ENCODE measurements at places on chromosomes 1 and 21.

- DNase-seq: no peak
These were observed 185.8 kb downstream of the PCP4 start for GRCh38 chr21:40053007-40053406.

DNA sequence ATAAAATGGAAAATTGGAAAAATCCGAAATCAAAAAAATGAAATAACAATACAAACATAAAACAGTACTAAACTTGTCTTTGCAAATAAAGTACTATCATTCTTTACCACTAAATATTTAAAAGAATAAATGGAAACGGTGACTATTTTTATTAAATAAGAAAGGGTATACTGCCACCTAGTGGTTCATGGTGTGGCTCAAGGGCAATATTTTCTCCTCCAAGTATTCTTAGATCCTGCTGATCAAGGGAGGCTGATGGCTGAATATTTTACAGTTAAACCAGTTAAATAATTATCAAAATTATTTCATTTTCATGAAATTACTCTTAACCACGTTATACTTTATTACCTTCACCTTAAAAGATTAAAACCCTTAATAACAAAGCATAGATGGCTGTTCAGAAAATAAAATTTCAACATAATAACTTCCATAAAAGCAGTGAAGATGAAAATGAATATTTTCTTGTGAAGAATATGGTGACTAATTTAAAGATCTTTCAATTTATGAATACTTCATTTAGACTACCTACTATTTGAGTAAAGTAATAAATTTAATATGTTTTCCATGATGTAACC lies 1793.9 kb downstream of the NCAM2 start:
- DNase-seq: peak; percentile 18

- DNase-seq: no peak
These were observed 92.5 kb downstream of the SCMH1 start for GRCh38 chr1:41149570-41149969.

GRCh38 chr1:180239145-180240096 lies 9.4 kb downstream of the LHX4 start:
- DNase-seq: no peak

DNA sequence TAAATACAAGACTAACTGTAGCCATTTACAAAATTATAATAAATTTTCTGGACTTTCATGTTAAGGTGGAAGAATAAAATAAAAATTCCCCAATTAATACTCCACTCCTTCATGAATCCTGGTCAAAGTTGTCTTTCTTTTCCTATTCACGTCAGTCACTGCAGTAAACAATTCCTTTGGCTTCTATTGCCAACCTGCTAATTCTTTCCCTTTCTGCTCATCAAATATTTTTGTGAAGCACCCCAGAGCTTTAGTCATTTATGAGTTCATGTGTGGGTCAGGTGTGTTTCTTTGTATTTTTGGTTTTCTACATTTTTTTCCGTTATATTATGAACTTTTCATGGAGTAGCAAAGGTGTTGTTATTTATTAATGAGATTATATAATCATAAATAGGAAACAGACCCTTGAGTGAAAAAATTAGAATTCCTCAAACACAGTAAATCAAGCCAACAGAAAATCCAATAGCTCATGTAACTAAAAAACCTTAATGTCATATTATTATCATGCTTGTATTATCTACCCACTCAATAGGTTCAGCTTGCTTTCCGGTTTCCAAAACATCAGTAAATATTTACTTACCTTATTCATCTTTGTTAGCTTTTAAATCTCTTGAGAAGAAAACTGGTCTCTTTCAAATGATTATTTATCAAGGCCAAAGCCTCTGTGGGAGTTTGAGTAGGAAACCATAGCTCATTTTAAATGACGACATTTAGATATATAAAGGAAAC lies 29.6 kb upstream of the PLA2G4A start:
- no peak for DNase-seq

DNA sequence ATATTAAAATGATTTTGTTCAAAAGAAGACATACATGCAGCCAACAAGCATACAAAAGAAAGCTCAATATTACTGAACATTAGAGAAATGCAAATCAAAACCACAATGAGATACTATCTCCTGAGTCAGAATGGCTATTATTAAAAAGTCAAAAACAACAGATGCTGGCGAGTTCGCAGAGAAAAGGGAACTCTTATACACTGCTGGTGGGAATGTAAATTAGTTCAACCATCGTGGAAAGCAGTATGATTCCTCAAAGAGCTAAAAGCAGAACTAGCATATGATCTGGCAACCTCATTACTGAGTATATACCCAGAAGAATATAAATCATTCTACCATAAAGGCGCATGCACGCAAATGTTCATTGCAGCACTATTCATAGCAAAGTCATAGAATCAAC lies 126.0 kb upstream of the HMCN1 start:
- peak; percentile 46 for DNase-seq

GRCh38 chr1:58574816-58575215 lies 2.2 kb downstream of the TACSTD2 start:
- no peak for DNase-seq

GRCh38 chr1:242201090-242201489 lies 202.2 kb upstream of the MAP1LC3C start:
- no peak for DNase-seq

DNA sequence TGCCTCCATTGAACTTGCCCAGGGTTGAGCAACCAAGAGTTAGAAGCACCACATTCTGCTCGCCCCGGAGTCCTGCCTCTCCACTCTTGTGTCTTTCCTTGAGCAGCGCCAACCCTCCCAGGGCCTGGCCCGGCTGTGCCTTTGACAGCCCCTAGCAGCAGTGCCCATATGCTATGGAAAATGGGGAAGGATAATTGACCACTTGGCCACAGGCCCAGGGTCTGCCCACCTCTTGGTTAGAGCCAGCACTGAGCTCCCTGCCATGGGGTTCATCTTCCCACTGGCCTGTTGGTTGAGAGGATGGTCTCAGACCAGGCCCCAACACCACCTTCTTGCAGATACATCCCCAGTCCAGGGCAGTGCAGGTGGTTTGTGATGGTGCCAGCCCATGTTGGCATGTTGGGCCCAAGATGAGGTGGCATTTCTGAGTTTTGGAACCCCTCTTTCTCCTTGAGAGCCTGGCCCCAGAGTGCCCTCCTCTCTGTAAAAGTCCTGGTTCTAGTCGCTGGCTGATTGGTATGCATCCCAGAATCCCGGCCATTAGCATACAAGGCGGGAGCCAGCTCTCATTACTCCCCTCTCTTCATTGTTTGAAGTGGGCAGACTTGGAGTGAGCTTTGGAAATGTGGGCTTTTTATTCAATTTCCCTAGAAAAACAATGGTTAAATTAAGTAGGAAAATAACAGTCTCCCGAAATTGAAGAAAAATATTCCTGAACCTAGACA lies 7.6 kb downstream of the ARHGEF10L start:
- DNase-seq: no peak

DNA sequence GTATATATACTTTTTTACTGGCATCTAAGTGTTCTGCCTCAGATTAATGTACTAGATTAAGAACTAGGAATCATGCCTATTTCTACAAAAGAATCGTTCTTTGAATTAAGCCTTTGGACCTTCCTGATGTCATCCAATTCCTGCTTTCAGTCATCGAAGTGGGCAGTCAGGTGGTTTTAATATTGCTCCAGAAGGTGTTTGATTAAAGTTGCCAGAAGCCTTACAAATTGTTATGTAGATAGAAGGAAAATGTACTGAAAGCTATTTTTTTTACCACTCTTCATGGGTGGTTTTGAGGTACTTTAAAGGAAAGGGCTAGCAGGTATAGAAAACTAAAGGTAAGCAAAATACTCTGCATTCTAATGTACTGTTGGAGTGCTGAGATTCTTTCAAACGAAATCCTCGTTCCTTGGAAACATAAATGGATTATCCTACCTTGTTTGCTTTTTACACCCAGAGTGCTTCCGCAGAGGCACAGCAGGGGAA lies 716 bp downstream of the CTBS start:
- DNase-seq: peak; percentile 21

DNA sequence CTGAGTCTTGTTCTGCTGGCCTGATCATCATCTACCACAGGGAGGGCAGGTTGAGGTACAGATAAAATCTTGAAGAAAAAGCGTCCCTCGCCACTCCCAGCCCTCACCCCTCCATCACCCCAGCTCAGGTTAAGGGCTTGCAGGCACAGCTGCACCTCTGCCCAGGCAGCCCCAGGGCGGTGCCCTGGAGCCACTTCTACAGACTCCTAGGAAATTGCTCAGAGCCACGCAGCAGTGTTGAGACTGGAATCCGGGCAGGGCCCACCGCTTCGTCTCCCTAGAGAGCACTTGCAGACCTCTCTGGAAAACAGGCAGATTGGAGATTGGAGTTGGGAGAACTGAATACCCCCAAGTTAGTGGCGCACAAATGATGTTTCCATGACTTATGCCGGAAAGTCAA lies 35.3 kb downstream of the VN1R5 start:
- no peak for DNase-seq

GRCh38 chr1:160217481-160218051 lies 12.4 kb downstream of the PEA15 start:
- no peak for DNase-seq

DNA sequence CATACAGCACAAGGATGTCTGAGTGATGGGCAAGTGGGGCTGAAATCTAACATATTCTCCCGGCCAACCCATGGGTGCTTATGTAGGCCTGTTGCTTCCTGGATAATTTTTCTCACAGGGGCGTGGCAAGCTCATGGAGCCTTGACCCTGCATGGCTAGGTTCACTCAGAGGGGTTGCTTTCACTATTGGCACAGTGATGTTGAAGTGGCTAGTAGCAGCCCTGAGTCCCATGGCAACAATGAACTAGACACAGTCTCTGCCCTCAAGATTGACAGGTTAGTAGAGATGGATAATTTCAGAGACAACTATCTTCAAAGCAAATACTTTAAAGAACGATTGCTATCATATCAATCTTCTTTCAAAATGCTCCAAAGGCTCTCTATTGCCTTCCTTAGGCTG lies 6.5 kb upstream of the MAB21L3 start:
- no peak for DNase-seq

DNA sequence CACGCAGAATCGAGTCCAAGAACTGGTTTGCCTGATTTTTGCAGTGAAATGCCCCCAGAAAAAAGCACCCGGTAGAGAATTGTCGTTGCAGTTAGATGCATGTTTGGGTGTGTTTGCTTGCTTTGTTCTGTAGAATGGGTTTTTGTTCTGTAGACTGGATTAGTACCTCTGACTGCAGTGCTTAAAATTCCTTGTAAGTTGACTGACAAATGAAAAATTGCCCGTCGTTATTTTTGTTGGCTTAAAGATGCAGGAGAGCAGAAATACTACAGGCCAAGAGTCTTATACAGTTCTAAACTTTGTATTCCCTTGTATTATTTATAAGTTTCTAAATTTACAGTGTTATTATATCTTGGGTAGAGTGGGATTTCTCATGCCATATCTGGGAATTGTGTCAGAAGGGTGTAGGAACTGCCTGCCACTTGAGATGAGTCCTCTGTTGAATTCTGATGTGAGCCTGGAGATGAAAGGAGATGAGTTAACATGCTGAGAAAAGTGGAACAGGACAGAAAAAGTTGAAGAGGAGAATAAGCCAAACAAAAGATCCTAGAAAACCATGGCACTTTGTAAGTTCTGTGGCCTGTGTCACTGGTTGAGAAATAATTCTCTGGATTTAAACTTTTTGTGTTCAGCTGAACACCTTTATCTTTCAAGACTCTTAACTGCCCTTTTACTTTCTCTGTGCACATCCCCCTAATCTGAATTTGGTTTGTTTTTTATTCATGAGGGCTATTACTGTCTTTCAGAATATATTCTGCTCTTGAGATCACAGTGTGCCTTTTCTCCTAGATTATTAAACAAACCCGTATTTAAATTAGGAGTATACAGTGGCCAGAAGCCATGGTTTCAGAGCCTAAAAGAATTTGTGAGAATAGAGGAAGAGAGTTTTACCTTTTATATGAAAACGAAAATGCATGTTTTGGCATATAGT lies 1.4 kb downstream of the DESI2 start:
- DNase-seq: no peak

DNA sequence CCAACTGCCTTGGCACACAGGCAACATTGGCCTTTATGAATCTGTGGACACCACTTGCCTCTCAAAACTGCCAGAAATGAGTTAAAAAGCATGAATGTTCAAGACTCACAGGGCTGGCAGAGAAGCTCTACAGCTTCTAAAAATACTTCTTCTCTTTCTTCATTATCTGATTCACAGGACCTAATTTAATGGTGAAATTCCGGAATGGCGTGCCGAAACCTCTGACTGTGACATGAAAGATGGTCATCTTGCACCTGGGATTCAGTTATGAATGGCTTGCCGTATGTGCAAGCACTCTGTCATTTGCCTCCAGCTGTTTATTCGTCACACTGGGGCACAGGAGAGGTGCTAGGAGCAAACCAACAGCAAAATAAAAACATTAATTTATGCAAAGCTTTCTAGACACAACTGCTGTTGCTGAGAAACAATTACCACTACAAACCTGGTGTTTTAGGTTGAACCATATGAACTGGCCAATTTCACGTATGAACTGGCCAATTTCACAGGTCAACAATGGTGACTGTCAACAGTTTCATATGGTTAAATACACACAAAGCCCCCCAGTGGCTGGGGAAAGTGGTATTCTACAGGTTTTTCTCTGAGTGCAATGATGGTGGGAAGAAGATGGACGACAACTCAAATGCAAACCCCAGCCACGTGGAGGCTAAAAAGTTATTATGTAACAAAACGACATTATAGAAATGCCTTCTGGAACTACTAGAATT lies 648.3 kb downstream of the KIF26B start:
- no peak for DNase-seq

GRCh38 chr1:86472767-86473166 lies 4.0 kb downstream of the CLCA1 start:
- no peak for DNase-seq

- no peak for DNase-seq
These were observed 9.5 kb downstream of the WNT9A start for GRCh38 chr1:227938276-227938675.

- no peak for DNase-seq
These were observed 50.0 kb downstream of the FOXO6 start for GRCh38 chr1:41411229-41411628.
